ENCODE measurements at places on chromosomes 4 and X.

- DNase-seq, result no peak
Observed at GRCh38 chr4:41098093-41099048, 116.0 kb downstream of the APBB2 start.

GRCh38 chr4:173766171-173766600 is 236.2 kb upstream of the HAND2 start:
- no peak for DNase-seq

DNA sequence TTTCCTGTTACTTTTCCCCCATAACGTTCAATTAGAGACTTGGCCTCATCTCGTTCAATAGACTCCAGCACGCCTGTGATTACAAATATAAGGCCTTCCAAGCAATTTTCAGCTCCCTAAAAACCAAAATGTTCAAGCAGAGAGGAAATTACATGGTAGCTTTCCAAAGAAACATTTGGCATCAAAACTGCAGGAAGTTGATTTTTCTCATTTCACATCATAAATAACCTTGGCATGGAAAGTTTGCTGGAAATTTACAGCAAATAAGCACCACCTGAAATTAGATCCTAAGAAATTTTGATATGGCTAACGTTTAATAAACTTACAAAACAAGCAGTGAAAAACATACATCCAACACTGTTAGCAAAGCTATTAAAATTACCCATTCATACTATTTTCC is 53.3 kb downstream of the RFC1 start:
- DNase-seq, result no peak

- DNase-seq, result no peak
Observed at GRCh38 chrX:108731153-108731552, 5.2 kb downstream of the IRS4 start.
